ENCODE measurements at places on chromosomes 2 and 18. TPM values are rescaled to one million over a fixed set of nuclear protein-coding genes. Genes with fewer than 3 reads are reported as not detected.

PLB1 gene
- 3.1 TPM for total RNA-seq

CYP26B1 gene
- 0.33 TPM for total RNA-seq

RIT2 gene
- not detected for total RNA-seq

DSC3 gene
- total RNA-seq: 0.12 TPM

NEU4 gene
- total RNA-seq: not detected

EHBP1 gene
- total RNA-seq: 83.9 TPM

MC2R gene
- not detected for total RNA-seq

NETO1 gene
- not detected for total RNA-seq

FN1 gene
- total RNA-seq: 2,380 TPM

MCEE gene
- total RNA-seq: 15.2 TPM

MALT1 gene
- 27.7 TPM for total RNA-seq

PRSS56 gene
- not detected for total RNA-seq

SLC39A6 gene
- total RNA-seq: 96.6 TPM

SERTAD2 gene
- total RNA-seq: 10.0 TPM

FKBP1B gene
- total RNA-seq: 10.9 TPM

SGO2 gene
- 27.8 TPM for total RNA-seq

PECR gene
- total RNA-seq: 21.4 TPM

SERPINB11 gene
- not detected for total RNA-seq

TACR1 gene
- 0.22 TPM for total RNA-seq

TANC1 gene
- total RNA-seq: 27.7 TPM

IL36G gene
- total RNA-seq: not detected

FAHD2A gene
- 52.2 TPM for total RNA-seq

PLCD4 gene
- total RNA-seq: 2.6 TPM

RAB11FIP5 gene
- total RNA-seq: 48.5 TPM

MALL gene
- total RNA-seq: 18.1 TPM

LYPD6 gene
- 4.4 TPM for total RNA-seq

GAL3ST2 gene
- 0.44 TPM for total RNA-seq

CABYR gene
- total RNA-seq: 7.2 TPM

NAT8 gene
- total RNA-seq: not detected

KCNG2 gene
- total RNA-seq: not detected

SLC25A12 gene
- total RNA-seq: 17.5 TPM

MBD5 gene
- total RNA-seq: 20.0 TPM

All from uterine smooth muscle cell (primary cell).